ENCODE measurements at places on chromosomes 3 and 15.

DNA sequence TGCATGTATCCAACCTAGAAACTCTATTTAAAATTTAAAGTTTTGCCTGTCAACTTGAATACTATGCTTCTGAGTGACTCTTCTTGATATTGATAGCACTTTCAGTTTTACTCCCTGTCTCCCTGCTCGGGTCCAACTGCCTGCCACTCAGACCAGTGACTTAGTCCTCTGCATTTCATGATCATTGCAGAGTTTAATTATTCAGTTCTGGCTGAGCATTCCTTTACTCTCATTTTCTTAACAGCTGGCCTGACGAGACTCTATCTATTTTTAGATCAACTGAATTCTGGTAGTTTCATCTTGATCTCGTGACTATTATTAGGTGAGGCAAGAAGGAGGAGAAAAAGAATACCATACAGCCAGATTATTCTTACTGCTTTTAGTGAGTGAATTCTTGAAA is 617.4 kb downstream of the SI start:
- peak; percentile 8 for DNase-seq

- DNase-seq = no peak
These were observed 13.8 kb downstream of the NBEAL2 start for GRCh38 chr3:46993292-46993691.

- peak; percentile 23 for DNase-seq
These were observed 428.2 kb downstream of the NLGN1 start for GRCh38 chr3:173825730-173826129.

DNA sequence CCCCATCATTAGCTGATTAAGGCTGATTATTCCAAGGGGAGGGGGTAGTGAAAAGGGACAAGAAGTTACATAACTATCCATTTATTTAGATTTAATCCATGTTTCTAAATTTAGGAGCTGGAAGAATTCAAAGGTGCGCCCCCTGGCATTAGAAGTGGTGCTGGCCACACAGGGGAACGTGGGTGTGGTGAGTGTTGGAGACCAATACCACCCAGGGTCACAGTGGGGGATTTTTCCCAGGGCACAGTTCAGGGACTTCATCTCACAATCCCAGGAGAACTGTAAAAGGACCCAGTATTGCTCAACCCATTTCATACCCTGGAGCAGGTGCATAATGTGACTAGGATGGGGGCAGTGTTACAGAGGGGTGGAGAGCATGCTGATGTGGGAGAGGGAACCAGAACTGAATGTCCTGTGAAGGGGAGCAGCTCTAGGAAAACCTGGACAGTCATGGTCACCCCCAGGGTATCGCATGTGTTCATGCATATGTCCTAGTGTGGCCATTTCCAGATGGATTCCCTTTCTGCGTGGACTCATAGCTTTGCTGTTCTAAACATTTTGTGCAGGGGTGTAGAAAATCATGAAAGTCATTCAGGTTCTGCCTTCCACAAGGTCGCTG is 110.3 kb downstream of the LSM3 start:
- DNase-seq = no peak

DNA sequence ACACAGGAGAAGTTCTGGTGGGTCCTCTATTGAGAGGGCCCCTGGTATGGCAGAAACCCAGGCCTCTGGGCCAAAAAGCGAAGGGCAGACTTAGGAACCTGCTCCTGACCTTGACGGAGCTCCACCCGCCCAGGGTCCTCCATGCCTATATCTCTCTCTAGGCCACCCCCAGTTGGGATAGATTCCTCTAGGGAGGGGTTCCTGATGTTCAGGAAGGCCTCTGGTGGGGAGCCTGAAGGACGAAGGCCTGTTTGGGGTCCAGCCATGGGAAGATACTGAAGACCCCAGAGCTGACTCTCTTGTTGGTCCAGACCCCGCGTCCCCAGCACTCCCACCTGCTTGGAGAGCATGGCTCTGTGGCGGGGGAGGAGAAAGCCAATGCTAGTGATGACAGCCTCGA is 104.2 kb downstream of the CORO2B start:
- DNase-seq = no peak

GRCh38 chr3:29582273-29582672 is 301.4 kb downstream of the RBMS3 start:
- DNase-seq = no peak

DNA sequence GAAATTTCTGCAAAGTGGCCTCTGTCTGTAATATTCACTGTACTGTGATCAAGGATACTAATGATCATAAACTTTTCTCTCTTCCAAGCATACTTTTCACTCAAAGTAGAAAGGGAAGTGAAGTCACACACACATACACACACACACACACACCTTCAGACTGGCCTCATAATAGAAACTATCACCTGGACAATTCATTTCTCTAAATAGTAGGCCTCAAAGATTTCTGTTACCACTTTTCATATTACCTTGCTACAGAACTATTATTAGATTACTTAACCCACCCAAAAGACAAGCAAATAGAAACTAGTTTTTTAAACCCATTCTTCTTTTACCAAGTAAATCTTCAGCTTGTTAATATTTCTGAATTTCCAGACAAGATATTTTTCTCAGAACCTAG is 12.2 kb downstream of the CPB1 start:
- DNase-seq = no peak

GRCh38 chr3:149831321-149831720 is 18.3 kb downstream of the RNF13 start:
- no peak for DNase-seq

DNA sequence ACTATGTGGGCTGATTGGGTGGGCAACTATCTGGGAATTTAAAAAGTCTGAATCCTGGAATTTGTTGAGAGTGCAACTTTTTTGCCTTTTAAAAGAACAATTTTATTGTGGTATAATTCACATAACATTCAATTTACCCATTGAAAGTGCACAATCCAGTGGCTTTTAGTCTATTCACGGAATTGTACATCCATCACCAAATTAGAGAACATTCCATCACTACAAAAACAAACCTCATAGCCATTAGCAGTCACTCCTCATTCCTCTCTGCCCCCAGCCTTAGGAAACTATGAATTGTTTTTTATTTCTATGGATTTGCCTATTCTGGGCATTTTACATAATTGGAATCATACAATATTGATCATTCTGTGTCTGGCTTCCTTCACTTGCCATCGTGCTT is 101.8 kb upstream of the ALDH1A3 start:
- DNase-seq = peak; percentile 66

- DNase-seq = peak; percentile 94
These were observed 89.9 kb upstream of the FLNB start for GRCh38 chr3:57918123-57918837.

GRCh38 chr15:33262306-33262705 is 48.5 kb upstream of the RYR3 start:
- peak; percentile 19 for DNase-seq

- DNase-seq = peak; percentile 71
These were observed 2.3 kb downstream of the SH3BP5 start for GRCh38 chr3:15330031-15330596.

DNA sequence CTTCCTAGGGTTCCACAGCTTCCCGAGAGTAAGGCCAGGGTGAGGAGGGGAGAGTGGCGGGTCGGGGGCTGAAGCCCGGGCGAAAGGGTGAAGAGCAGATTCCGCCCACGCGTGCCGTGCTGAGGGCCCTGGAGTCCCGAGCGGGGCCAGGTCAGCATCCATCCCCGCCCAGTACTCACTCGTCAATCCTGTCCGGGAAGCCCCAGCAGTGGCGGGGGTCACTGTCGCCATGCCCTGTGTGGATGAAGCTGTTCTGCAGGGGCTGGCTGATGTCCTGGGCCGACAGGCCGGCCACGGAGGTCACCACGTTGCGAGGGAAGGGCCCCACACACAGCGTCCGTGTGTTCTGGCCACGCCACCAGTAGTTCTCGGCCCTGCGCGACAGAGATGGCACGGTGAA is 36.3 kb downstream of the TNK2 start:
- no peak for DNase-seq

GRCh38 chr3:147661916-147662315 is 252.8 kb downstream of the ZIC1 start:
- DNase-seq = no peak

- DNase-seq = no peak
These were observed 72.0 kb downstream of the RAP2B start for GRCh38 chr3:153233986-153234385.

- peak; percentile 34 for DNase-seq
These were observed 88.7 kb downstream of the TFG start for GRCh38 chr3:100798012-100798411.

- peak; percentile 41 for DNase-seq
These were observed 110.5 kb upstream of the GAP43 start for GRCh38 chr3:115512565-115513415.

DNA sequence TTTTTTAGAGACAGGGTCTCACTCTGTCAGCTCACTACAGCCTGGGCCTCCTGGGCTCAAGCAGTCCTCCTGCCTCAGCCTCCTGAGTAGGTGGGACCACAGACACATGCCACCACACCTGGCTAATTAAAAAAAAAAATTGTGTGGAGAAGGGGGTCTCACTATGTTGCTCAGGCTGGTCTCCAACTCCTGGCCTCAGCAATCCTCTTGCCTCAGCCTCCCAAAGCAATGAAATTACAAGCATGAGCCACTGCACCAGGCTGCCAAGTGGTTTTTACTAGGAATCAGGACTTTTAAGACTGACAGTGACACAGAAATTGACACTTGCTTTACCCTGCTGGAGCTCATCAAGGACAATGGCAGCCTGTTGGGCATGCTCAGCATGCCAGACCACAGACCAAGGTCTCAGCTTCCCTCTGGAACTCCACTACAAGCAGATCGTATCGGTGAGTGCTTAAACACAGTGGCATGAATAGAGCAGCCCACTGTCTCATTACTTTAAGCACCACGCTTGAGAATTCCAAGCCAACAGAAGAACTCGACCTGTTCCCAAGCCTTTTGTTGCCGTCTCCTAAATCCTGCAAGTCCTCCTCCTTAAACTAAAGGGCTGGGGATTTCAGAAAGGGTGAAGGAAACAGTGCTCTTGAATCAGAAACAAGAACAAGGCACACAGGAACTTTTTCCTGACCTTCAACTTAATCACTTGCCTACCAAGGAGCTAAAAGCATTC is 41.4 kb downstream of the EOMES start:
- no peak for DNase-seq

GRCh38 chr3:65888196-65888595 is 150.5 kb downstream of the MAGI1 start:
- DNase-seq = no peak

GRCh38 chr3:141629976-141630375 is 108.1 kb upstream of the RNF7 start:
- no peak for DNase-seq

GRCh38 chr3:33575311-33575710 is 135.1 kb upstream of the UBP1 start:
- no peak for DNase-seq

DNA sequence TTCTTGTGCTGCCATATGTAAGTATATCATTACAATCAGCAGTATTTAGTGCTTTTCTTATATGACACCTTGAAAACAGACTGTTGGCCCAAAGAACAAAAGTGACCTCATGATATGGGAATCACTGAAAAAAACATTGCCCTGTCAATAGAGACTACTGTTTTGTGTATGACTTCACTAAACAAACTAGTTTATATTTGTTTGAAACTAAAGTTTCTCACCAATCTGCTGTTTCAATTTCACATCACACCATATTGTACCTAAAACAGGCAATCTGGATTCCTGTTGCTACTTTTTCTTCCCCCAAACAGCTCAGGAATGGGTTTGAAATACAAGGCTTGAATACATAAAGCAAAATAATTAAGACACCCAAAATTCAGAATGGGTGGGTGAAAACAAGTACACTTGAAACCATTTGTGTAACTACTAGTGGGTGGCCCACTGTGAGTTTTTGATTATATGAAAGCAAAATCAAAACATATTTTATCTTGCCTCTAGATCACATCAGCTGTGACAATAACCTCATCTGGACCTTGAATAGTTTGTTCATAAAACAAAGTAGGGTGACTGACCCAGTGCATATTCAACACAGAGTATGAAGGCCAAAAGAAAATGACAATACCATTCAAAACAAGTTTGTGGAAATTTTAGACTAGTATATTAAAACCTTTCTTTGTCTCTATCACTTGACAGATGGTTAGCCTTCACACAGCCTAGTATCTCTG is 5.9 kb downstream of the ZBTB20 start:
- DNase-seq = no peak

DNA sequence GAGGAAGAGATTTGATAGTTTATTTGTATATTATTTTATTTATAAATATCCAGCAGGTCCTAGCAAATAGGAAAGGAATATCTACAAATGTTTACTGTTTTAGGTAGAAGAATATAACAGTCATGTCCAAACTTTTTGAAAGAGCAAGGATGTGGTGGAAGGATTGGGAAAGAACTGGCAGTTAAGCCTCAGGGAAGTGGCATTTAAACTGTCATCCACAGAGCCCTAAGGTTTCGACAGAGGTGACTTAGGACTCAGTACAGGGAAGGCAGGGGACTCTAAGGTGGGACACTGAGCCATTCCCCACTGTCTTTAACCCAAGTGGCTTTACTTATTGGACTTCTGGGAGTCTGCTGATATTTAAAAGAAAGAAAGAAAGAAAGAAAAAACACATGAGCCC is 11.8 kb upstream of the TMEM87A start:
- DNase-seq = peak; percentile 47

- DNase-seq = no peak
These were observed 169.7 kb downstream of the TJP1 start for GRCh38 chr15:29652595-29652994.

DNA sequence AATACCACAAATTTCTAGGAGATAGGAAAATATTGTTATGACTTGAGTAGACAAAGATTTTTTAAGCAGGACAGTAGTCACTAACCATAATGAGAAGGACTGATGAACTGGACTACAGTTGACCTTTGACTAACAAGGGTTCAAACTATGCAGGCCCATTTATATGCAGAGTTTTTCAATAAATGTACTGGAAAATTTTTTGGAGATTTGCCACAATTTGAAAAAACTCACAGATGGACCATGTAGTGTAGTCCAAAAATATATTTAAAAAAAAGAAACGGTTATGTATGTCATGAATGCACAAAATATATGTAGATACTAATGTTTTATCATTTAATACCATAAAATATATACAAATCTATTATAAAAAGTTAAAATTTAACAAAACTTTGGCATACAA is 151.8 kb downstream of the LRRN1 start:
- DNase-seq = no peak

DNA sequence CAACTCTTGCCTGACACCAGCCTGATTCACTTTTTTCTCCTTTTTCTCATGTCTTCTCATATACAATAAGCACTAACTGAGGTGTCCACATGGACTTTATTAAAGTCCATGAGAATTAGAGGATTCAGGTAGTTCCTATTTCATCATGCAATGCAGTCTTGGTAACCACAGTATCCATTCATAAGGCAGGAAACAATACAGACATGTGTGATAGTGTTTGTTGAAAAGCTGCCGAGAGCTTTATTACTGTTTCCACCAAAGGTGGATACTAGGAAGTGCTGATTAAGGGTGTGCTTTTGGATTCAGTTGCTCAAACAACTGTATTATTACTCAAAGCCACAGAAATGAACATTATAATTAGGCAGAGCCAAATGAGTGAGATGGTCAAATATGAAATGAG is 5.3 kb downstream of the CASR start:
- no peak for DNase-seq

GRCh38 chr3:197494366-197495058 is 61.3 kb downstream of the BDH1 start:
- no peak for DNase-seq
